ENCODE measurements at places on chromosomes 13 and 19.

GRCh38 chr13:26568132-26568815, 10.8 kb downstream of the WASF3 start:
- DNase-seq, result no peak
- H3K27me3 ChIP-seq, result no peaks in the 10 kb centered on the region
- no peak overlapping the region for H3K4me3 ChIP-seq
- H3K4me1 ChIP-seq, result no peaks in the 10 kb centered on the region
- H3K27ac ChIP-seq, result no peak overlapping the region

DNA sequence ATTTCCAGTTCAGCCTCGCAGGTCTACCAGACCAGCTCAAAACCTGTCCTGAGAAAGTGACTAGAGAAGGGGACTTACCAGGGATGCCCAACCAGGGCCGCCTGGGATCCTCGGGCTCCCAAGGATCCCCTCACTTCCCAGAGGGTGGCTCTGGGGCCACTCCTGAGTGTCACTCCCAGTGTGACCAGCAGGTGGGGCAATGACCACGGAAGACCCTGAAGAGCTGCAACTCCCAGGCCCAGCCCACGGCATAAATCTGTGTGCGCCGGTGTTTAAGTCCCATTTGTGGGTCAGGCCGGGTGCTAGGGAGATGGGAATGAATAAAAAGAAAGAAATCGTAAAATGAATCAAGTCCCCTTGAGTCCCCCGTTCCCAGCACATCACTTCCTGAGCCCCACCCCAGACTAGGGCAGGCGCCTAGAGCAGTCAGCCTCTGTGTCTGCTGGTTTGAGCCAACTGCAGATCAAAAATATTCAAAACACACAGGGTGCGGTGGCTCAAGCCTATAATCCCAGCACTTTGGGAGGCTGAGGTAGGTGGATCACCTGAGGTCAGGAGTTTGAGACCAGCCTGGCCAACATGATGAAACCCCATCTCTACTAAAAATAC, 10.7 kb downstream of the PTGIR start:
- no peak overlapping the region for H3K4me3 ChIP-seq
- DNase-seq, result no peak
- H3K36me3 ChIP-seq, result peaks cover 7% of the 10 kb centered on the region
- H3K27me3 ChIP-seq, result no peaks in the 10 kb centered on the region
- H3K27ac ChIP-seq, result no peak overlapping the region
- H3K4me1 ChIP-seq, result no peaks in the 10 kb centered on the region

- H3K27ac ChIP-seq, result no peak overlapping the region
- no peaks in the 10 kb centered on the region for H3K27me3 ChIP-seq
- H3K36me3 ChIP-seq, result no peaks in the 10 kb centered on the region
- H3K4me3 ChIP-seq, result no peak overlapping the region
- peaks cover 16% of the 10 kb centered on the region for H3K4me1 ChIP-seq
- DNase-seq, result no peak
Measured at GRCh38 chr13:99689955-99690354, 188.7 kb downstream of the TM9SF2 start.

DNA sequence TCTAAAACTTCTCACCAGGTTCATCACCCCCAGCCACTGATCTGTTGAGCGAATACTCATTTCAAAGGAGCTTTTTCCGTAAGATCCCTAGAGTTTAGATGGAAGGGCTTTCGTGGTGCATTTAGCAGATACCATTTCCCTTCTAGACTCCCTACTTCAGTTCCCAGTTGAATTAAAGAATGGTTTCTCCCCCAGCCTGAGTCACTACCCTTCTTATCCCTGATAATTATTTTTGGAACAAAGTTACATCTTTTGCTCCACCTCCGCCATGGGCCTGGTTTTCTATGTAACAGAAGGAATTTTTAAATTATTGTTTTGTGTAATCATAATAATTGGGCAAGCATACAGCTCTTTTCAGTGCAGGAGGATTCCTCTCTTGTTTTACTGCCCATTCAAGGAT, 22.0 kb downstream of the USPL1 start:
- H3K36me3 ChIP-seq, result no peaks in the 10 kb centered on the region
- H3K4me3 ChIP-seq, result no peak overlapping the region
- H3K27me3 ChIP-seq, result no peaks in the 10 kb centered on the region
- no peaks in the 10 kb centered on the region for H3K4me1 ChIP-seq
- DNase-seq, result no peak

- H3K4me3 ChIP-seq, result no peak overlapping the region
- H3K4me1 ChIP-seq, result peaks cover 1% of the 10 kb centered on the region
- no peaks in the 10 kb centered on the region for H3K36me3 ChIP-seq
- no peaks in the 10 kb centered on the region for H3K27me3 ChIP-seq
Measured at GRCh38 chr13:29752175-29752574, 98.2 kb downstream of the UBL3 start.
